ENCODE measurements at places on chromosomes 11 and 22.

DNA sequence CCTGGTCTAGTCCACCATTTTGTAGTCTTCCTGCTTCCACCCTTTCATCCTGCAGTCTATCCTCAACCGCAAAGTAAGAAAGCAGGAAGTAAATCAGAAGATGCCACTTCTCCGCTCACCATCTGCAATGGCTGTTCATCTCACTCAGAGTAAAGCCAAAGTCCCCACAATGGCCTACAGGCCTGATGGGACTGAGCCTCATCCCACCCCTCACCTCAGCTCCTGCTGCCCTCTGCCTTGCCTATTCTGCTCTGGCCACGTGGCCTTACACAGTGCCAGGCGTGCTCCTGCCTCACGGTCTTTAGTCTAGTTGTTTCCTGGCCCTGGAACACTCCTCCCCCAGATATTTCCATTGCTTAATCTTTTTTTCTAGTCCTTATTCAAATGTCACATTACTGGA, 95.5 kb downstream of the USP35 start:
- DNase-seq: no peak

DNA sequence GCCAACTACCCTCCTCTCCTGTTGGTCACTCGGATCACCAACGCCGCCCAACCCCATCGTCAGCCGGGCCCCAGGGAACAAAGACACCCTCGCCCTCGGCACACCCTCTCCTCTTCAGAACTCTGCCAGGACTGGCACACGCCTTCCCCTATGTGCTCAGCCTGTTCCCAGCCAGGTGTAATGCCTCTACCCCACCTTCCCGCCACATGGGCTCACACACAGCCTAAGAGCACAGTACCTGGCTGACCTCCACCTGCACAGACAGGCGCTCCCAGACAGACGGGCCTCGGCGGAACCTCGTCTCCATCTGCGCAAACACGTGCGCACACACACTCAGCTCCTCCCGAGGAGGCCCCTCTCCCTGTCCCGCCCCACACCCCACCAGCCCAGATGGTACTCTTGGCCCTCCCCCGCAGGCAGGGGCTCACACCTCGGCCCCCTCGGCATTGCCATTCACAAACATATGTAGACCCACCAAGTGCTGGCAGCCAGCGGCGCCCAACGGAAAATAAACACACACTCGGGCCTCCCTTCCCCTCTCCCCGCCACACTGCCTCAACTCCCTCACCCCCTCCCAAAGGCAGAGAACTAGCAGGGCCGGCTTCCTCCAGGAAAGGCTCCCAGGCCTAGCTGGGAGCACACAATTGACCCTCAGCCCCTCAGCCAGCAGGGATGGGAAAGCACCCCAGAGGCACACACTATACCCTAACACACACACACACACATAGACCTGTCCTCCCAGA, 8.5 kb downstream of the ELFN2 start:
- DNase-seq: no peak

GRCh38 chr11:84819537-84819936, 807.6 kb downstream of the DLG2 start:
- DNase-seq: no peak

DNA sequence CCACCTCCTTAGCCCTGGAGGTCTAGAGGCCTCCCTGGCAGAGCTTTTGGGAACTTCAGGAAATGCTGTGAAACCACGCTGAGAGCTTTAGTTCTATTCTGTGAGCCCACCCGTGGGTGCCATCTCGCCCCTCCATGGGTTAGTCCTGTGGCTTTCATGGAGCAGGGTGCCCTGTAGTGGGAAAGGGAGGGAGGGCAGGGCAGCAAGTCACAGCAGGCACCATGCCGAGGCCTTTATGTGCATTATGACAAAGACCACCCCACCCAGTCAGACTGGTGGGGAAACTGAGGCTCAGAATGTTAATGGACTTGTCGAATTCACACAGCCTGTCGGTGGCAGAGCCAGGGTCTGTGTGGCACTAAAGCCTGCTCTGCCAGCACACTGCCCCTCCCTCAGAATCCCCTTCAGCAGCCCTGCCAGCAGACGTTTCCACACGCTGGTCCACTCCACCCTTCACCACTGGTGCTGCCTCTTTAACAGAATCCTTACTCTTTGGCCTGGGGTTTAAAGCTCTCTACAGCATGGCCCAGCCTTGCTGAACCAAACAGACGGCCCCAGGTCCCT, 13.4 kb downstream of the TMPRSS13 start:
- no peak for DNase-seq

- DNase-seq: no peak
Observed at GRCh38 chr11:7596975-7597391, 76.3 kb downstream of the CYB5R2 start.

DNA sequence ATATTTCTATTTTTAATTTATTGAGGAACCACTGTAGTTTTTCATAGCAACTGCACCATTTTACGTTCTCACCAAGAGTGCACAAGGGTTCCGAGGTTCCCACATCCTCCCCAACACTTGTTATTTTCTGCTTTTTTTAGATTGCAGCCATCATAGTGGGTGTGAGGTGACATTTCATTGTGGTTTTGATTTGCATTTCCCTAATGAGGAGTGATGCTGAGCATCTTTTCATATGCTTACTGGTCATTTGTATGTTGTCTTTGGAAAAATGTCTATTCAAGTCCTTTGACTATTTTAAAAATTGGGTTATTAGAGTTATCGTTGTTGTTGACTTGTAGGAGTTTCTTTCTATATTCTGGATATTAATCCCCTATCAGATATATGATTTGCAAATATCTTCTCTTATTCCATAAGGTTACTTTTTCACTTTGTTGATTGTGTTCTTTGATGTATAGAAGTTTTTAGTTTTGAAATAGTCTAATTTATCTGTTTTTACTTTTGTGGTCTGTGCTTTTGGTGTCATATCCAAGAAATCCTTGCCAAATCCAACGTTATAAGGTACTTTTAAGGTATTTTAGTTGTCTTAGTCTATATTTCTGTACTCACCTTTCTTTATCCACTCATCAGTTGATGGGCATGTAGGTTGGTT, 9.0 kb downstream of the NEAT1 start:
- DNase-seq: no peak

DNA sequence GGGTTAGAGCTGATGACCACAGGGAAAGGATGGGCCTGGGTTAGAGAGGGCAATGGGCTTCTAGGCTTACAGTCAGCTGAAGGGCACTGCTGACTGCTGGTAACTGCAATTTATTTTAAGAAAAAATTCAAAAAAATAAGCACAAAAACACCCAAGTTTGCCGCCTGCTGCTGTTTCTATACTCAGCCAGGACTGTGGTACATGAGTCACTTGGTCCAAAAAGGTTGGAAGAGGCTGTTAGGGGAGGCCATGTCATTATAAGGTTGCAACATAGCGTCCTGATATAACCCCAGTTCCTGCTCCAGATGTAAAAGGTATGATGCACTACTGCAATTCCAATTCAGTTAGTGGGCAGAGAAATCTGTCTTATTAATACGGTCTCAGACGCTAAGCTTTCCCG, 98.9 kb downstream of the ETS1 start:
- DNase-seq: no peak

- DNase-seq: no peak
Observed at GRCh38 chr11:44029977-44030911, 17.5 kb upstream of the ACCSL start.

- DNase-seq: no peak
Observed at GRCh38 chr11:62707277-62707861, at the start of the genes BSCL2 and GNG3. BSCL2 (minus strand) TSS chr11:62707424; CDS start chr11:62707195, 229 bp downstream. GNG3 (plus strand) TSS chr11:62707676; CDS start chr11:62708296, 620 bp downstream.

- no peak for DNase-seq
Observed at GRCh38 chr11:83172551-83172950, 15.6 kb downstream of the PCF11 start.

GRCh38 chr22:45670981-45671782, 452 bp upstream of the ATXN10 start:
- DNase-seq: no peak

GRCh38 chr22:44109416-44109815, 71.3 kb upstream of the PARVG start:
- no peak for DNase-seq

DNA sequence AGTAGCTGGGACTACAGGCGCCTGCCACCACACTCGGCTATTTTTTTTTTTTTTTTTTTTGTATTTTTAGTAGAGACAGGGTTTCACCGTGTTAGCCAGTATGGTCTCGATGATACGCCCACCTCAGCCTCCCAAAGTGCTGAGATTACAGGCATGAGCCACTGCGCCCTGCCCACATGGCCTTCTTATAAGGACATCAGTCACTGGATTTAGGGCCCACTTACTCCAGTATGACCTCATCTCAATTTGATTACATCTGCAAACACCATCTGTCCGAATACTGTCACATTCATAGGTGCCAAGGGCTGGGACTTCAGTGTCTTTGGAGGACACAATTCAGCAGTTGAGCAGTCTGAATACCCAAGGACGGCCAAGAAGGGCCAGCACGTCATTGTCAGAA, 8.2 kb upstream of the PRR5 start:
- no peak for DNase-seq

GRCh38 chr11:125020342-125020741, 42.8 kb upstream of the SLC37A2 start:
- DNase-seq: no peak

- DNase-seq: peak; percentile 87
Observed at GRCh38 chr11:819943-820649, 1.4 kb downstream of the PNPLA2 start.

- no peak for DNase-seq
Observed at GRCh38 chr11:44430140-44430539, 120.2 kb upstream of the ALX4 start.

DNA sequence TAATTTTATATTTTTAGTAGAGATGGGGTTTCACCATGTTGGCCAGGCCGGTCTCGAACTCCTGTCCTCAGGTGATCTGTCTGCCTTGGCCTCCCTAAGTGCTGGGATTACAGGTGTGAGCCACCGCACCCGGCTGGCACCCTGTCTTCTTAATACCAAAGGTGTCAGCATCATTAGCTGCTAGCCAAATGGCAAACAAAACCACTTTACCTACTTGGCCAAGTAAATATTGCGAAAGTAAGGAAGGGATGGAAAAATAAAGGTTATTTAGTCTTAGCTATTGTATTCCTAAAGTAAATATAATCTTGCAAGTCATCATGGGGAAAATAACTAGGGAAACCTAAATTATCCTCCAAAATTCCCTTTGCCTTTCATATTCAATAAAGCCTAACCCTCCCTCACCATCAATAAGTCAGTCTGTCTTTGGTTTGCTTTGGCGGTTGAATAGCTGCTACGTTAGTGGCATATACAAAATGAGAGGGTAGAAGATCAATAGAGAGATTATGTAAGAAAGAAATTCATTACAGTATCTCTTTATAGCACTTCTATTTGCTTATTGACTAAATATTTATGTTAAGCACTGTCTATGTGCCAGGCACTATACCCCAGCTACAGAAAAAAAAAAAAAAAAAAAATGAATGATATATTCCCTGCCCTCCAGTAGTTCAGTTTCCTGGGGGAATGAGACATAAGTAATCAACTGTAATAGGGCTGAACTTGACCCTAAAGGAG, 40.2 kb upstream of the CFAP300 start:
- no peak for DNase-seq

All from activated CD4-positive, alpha-beta T cell treated with anti-CD3 and anti-CD28 coated beads, Interleukin-2, amount 50 U/mL, for 24 hours (primary cell).